Activated CD4-positive, alpha-beta T cell treated with anti-CD3 and anti-CD28 coated beads, Interleukin-2, amount 50 U/mL, for 4 hours (primary cell): ENCODE measurements at places on chromosomes 6 and 20.

DNA sequence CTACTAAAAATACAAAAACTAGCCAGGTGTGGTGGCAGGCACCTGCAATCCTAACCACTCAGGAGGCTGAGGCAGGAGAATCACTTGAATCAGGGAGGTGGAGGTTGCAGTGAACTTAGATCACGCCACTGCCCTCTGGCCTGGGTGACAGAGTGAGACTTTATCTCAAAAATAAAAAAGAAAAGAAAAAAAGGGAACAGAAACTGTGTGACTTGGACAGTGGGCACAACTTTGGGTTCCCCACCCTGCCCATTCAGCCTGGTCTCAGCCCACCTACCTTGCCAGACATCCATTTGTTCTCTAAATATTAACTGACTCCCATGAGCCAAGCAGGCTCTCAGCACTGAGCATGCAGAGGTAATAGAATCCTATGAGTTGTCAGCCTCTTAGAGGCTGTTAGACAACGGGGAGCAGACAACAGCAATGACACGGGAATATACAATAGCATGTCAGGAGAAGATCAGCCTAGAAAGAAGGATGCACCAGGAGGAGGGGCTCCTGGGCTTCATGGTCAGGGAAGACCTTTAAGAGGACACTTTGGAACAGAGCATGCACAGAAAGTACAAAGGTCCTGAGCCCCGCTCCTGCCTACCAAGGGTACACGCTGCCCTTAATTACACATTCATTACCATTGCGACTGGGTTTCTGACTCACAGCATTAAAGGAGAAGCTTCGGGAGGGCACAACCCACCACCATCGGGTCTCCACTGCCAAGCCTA lies 20.0 kb downstream of the FAM209B start:
- no peak for DNase-seq

GRCh38 chr20:45918182-45918737 lies 6.3 kb upstream of the PLTP start:
- DNase-seq, result no peak

- no peak for DNase-seq
These were observed 26.2 kb upstream of the PNPLA1 start for GRCh38 chr6:36243562-36244212.

- no peak for DNase-seq
These were observed 13.9 kb downstream of the TNFAIP3 start for GRCh38 chr6:137880746-137881521.

- DNase-seq, result no peak
These were observed 191.2 kb upstream of the SOX4 start for GRCh38 chr6:21402368-21402767.

DNA sequence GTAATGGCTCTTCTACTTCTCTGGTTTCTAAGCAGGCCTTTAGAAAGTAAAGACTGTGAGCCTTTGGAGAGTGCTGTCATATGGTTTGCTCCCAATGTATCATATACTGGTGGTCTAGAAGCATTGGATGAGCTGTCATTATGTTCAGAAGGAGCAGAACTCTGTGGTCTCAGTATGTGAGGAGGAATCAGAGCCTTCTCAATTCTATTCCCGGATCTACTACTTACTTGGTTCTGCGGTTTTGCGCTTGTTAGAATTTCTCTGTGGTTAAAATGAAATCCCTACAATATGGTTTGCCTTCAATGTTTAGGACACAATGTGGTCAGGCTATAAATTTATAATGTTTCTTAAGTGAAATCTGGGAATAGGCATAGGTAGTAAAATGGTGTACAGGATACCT lies 64.6 kb downstream of the RWDD2A start:
- DNase-seq, result no peak

DNA sequence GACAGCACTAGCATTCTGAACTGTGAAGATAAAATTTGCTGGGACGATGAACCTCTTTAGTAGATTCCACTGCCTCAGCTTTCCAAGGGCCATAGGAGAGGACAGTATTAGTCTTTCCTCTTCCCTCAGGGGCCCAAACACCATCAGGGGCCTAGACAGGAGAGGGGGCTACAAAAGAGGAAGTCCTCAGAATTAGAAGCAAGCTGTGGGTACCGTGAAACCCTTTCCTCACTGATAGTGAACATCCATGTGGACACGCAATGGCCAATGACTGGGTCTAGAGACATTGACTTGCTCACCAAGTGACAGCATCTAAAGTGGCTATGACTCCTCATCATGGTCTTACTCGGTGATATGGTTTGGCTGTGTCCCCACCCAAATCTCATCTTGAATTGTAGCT lies 68.1 kb upstream of the UST start:
- no peak for DNase-seq

DNA sequence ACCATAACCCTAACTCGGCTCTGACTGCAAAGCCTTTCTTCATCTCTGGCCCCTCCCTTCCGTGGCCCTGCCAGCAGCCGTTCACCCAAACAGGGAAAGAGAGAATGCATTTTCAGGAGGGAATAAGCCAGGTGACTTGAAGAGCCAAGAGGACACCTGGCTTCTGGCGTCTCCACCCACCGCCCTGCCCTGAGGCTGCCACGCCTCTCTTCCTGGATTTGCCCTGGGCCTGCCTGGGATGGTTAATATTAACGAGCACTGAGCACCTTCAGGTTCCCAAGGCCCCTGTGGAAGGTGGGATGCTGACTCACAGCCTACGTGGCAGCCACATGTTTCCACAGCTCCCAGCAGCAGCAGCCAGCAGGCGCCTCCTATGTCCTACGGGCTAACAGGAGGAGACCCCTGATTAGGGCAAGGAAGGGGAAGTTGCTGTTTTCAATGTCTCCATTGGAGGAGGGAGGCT lies 138.0 kb upstream of the RREB1 start:
- DNase-seq, result no peak

DNA sequence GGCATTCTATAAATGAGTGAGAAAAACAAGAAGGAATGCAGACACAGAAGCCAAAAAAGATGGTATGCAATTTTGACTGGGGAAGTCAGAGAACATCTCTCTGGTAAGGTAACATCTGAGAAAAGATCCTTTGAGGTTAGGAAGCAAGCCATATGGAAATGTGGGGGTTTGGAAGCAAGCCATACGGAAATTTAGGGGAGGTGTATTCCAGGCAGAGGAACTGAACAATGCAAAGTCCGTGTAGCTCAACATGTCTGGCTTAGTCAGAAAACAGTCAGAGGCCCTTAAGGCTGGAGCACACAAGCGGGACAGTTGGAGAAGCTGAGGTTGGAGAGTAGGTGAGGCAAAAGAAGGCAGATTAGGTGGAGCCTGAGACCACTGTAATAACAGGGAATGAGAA lies 35.3 kb downstream of the RALGAPA2 start:
- DNase-seq, result no peak

GRCh38 chr6:98832284-98833056 lies 1.9 kb upstream of the POU3F2 start:
- no peak for DNase-seq

- DNase-seq, result no peak
These were observed 1.5 kb downstream of the LRRC73 start for GRCh38 chr6:43508481-43509141.

DNA sequence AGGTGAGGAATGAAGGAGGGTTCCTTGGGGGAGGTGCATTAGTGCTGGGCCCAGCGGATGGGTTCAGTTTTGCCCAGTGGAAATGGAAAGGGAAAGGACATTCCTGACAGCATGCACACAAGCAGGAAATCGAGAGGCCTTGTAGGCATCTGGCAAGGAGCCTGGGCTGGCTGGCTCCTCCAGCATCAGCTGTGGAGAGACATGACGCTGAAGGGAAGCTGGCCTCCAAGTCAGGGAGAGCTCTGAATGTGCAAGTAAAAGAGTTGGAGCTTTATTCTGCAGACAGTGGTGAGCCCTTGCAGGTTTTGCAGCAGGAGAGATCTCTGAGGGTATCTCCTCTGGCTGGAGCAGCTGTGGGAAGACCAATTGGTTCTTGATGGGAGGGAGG lies 154.3 kb downstream of the MRPL14 start:
- DNase-seq, result no peak

DNA sequence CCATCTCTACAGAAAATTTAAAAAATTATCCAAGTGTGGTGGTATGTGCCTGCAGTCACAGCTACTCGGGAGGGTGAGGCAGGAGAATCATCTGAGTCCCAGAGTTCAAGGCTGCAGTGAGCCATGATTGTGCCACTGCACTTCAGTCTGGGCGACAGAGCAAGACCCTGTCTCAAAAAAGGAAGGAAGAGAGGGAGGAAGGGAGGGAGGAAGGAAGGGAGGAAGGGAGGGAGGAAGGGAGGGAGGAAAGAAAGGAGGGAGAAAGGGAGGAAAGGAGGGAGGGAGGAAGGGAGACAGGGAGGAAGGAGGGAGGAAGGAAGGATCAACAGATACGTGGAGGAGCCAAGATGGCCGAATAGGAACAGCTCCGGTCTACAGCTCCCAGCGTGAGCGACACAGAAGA lies 90.1 kb downstream of the ZNF217 start:
- DNase-seq, result no peak

DNA sequence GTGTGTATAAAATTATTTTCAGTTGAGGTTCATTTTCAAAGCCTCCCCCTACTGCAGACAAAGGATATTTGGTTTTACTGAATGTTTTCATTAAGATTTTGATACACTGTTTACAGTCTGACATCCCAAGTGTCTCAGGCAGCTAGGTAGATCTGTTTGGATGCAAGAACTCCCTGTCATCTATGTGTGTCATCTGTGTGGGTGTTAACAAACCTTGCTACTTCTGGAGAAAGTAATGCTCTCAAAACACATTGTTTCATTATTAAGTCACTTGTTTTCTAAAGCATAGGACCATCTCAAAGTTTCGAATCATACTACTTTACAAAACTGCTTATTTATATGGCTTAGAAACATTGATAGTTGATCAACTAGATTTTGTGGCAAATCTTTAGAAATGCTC lies 114.5 kb upstream of the TMEM170B start:
- no peak for DNase-seq

DNA sequence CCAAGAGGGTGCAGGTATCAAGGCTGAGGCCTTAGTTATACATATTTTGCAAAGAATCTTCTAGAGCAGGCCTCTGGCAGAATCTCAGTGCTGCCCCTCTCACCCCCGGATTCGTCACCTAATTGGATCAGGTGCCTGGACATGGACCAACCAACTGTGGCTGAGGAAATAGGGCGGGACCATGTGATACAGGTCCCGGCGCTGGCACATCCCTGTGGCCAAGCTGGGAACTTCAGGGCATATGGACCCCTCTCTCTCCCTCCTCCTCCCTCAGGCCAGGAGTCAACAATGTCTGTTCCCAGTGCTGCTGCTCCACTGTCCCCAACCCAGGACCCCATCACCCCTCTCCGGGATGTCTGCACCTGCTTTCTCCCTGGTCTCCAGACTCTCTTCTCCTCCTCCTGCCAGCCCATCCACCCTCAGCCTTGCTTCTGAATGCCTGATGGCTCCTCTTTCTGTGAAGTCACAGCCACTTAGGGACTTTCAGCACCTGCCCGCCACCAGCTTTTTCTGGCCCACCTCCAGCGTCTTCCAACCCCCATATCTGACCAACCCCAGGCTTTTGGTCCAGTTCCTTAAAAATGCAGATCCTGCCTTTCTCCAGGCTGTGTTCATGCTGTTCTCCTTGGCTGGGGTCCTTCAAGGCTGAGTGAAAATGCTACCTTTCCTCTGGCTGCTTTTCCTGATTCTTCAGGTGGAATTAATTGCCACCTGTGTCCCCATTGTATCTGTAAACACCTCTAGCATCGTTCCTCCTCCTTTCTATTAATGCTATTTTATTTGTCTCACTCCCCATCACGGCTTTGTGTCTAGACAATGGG lies 19.0 kb upstream of the MLN start:
- DNase-seq, result no peak

DNA sequence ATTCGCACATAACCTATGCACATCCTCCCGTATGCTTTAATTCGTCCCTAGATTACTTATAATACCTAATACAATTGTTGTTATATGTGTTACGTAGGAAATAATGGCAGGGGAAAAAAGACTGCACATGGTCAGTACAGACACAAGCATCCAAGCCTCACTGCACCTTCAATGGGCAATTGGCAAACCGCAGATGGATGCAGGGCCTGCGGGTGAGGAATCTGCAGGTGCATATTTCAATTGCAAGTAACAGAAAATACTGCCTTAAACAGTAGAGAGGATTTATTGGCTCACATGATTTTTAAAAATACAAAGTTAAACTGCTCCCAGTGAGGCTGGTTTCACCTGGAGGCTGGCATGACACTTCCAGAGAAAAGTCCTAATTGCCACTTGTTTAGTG lies 142.1 kb upstream of the MLN start:
- DNase-seq, result no peak

DNA sequence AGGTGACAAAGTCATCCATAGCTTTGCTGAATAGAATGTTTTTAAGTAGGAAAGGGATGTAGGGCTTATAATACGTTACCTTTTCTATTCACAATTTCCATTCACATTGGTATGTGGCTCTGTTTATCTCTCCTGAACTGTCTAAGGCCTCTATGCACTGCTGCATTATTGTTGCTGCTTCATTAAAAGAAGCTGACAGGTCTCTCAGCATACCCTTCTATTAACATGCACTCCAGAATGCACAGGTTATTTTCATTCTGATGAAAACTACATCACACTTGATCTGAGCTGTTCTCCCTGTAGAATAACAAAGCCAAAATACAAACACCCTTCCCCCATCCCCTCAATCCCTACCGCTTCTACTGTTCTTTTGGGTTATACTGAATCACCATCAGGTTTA lies 399.3 kb downstream of the TBC1D32 start:
- no peak for DNase-seq

DNA sequence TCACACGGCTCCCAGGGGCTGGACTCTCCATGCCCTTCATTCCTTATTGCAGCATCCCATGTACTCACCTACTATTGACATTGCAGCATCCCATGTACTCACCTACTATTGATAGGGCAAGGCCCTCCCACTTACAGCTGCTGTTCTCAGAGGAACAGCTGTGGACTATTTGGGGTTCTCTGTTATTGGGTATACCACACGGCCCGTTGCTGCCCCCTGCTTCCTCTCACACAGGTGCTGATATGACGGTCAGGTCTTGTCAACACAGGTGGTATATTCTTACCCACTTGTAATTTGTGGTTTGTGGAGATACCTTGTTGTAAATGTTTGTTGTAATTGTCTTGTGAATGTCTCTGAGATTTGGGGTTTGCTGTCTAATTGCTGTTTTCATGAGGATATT lies 18.8 kb downstream of the ALDH5A1 start:
- DNase-seq, result no peak

- DNase-seq, result no peak
These were observed 78.9 kb upstream of the HEY2 start for GRCh38 chr6:125670568-125670967.

- DNase-seq, result no peak
These were observed 5.5 kb downstream of the EDN1 start for GRCh38 chr6:12295558-12296254.

DNA sequence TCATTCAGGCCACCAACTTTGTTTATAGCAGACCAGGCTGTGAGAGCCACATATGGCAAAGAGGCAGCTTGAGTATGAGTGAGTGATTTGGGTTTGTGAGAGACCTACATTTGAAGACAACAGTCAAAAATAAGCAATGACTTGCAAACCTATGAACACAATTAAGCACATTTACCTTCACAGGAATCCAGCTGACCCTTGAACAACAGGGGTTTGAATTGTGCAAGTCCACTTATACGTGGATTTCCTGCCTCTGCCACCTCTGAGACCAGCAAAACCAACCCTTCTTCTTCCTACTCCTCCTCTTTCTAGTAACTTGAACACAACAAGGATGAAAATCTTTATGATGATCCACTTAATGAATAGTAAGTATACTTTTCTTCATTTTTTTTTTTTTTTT lies 10.1 kb downstream of the RTN4IP1 start:
- no peak for DNase-seq
